ENCODE measurements at places on chromosomes 3 and 15.

DNA sequence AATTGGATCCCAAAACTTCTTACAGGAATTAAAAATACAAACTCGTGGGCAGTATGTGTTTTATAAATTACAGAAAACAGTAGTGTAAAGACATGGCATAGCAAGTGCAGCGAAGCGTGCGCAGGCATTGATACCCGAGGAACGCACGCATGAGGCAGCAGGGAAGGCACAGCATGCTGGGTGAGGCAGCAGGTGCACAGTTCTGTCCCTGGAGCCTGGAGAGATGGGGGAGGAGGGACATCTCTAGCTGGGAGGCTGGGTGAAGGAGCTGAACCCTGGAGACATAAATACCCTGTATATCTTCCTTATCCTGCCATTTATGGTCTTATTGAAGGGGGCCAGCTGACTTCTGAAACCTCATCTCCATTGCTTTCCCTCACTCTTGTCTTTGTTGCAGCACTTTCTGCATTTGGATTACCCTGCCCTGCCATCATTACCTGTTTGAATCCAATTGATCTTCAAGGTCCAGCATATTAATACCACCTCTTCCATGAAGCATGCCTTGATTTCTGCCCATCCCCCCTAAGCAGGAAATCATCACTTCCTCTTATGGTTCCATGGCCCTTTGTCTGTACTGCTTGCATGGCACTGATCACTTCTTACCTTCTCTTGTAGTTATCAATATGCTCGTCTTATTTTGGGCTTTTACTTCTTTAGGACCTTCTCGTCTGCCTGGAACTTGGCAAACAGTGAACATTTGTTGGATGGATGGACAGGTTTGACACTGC, 20.5 kb downstream of the LPP start:
- DNase-seq = no peak

DNA sequence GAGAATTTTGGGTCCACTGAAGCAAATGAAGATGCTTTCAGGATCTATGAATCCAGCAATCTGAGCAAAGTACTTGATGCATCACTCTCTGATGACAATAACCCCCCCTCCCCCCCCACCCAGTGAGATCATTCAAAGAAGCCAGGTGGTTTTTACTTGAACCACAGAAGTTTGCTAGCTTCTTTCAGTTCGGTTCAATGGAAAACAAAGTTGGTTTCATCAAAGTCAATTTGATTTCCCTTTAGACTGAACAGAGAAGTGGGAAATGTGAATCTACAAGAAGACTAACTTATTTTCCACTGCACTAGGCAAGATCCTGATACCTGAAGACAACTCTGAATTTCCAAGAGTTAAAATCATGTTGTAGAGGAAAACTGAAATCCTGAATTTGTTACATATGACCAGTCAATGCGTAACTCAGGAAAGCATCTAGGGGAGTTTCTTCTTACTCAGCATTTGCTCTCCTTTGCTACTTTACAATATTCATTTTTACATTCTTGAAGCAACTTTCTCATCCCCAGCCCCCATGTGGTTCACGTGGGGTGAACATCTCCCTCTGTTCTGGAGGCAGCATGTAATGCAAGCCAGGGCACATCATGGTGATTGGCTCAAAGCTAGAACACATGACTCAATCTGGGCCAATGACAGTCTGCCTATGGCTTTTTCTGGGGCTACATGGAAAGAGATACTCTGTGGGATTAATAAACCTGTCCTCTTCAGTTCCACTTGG, 572.6 kb downstream of the FOXP1 start:
- peak; percentile 18 for DNase-seq

- DNase-seq = no peak
Observed at GRCh38 chr15:65695081-65695480, 73.3 kb downstream of the SLC24A1 start.

DNA sequence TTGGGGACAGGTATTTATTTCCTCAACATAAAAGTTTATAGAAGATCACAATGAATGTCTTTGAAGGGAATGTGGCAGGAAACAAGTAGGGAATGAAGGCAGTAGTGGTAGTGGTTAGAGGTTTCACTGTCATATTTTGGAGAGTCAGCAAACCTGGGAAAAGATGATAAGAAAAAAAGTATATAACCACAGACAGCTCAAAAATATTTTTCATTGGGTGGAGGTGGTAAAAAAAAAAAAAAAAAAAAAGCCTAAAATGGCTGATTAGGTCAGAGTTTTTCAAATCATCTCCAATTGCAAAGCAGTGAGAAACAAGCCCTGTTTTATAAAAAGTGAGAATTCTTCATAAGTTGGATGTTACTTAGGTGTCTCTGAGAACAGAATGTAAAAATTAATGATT, 400.0 kb downstream of the LSAMP start:
- DNase-seq = no peak

DNA sequence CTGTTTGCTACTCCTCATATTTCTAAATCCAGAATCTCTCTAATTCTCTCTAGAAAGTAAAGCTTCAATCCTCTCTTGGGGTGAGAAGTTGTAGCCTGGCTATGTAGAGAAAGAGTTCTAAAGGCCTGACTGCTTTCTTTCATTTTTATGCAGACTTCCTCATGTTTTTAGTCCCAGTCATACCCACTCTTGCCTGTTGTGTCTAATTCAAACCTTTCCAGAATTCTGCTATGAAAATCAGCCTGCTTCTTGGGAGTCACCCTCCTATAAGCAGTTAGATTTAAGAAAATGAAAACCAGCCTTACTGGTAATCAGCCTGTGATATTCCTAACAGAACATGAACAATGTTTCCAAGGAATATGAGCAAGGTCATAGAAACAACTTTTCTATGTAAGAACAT, 14.8 kb upstream of the ZNF639 start:
- DNase-seq = no peak

DNA sequence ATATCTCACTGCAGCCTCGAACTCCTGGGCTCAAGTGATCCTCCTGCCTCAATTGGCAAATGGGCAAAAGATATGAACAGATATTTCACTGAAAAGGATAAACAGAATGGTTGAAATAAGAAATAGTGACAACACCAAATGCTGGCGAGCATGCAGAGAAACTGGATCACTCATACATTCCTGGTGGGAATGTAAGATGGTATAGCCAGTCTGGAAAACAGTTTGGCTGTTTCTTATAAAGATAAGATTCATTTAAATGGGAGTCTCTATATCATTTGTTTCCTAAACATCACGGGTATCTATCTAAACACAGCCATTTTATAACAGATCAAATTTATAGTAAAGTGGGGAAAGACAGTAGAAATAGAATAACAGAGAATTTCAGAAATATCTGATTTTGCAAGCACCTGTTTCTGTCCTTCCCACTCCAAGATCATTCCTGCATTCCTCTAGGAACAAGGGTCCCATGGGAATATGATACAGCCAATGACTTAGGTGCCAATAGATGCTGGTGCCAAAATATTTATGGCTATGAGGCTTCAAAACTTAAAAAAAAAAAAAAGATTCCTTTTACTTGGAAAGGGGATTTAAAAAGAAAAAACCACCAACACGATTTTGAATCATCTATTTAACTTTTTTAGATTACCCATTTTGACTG, 9.9 kb upstream of the TFDP2 start:
- no peak for DNase-seq

DNA sequence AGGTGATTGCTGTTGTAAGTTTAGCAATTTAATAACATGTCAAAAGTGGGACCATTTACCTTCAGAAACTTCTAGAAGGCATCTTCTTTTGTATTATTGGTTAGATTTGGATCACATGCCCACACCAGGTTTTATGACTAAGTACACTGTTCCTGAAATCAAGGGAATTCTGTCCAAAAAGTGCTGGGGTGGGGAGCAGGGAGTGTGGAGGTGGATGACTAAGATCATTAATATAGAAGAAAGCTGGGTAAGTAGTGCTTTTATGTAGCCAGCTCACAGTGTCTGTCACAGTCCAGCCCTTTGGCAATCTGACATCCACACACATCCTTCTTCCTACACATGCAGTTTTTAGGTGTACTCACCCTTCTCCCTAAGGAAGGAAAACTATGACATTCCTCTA, 120.0 kb downstream of the TMCO5A start:
- no peak for DNase-seq

- DNase-seq = no peak
Observed at GRCh38 chr3:171811295-171811912, 1.1 kb upstream of the PLD1 start.

DNA sequence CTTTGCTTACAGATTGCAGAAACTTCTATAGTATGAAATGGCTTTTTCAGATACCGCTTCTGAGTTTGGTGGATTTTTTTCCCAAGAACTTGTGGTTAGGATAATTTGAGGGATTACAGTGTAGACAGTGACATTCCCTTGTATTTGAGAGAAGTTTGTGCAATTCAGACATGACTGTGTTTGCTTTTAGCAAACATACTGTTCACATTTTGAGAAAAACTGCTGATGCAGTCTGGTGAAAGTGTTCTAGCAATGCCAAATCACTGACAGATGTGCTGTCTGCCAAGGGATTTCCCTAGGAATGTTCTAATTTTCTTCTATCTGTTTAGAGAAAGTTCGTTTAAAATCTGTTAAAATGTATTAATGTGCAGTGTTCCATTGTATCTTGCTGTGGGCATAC, 652.6 kb downstream of the FHIT start:
- no peak for DNase-seq

DNA sequence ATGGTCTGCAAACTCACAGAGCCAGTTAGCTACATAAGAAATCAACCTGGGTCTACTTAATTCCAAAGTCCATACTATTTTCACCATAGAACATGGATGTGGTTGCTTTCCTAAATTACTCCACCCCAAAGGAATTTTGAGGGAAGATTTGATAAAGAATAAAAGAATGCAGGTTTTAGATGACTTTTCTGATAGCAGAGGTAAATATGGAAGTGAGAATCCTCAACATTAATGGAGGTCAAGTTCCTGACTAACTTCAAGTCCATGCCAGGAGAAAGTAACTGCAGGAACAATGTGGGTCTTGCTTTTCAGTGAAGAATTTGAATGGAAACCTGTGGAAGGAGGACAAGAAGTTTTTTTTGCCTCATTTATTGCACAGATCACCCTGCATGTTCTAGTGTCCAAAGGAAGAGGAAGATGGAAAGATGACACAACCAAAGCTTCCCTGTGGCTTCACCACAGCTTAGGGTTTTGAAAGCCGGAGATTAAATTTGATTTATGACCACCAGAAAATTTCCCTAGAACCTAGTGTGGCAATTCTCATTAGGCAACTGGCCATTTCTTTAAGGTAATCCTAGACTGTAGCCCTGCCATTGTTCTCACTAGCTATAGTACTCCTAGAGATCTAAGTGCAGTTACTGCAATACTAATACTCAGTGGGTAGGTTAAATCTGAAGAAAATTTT, 429.7 kb downstream of the RAP2B start:
- no peak for DNase-seq

DNA sequence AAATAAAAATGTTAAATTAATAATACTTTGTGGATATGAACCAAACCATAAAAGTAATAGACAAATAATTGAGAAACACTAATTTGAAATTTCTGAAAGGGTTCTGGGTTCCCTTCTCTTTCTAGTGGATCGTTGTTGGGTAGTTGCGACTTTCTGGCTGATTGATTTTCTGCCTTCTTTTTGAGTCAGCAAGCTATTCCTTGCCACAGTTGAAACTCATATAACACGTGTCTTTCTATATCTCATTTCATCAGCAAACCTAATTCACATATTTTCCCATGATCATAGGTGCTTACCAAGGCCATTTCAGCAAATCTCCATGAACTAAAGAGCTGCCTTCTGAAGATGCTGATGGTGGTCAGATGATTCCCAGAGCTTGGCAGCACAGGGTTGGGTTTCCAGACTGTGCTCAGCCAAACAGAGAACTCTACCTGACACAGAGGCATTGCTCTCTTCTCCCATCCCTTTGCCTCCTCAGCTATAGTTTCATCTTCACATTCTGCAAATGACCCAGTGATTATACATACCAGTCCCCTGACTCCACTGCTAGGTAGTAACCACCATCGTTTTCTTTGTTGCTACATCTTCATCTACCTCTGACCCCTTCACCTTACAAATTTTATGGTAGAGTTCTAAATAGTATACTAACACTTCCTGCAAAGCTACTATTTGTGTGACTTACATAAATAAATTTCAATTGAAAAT, 383.9 kb upstream of the DPH6 start:
- no peak for DNase-seq

DNA sequence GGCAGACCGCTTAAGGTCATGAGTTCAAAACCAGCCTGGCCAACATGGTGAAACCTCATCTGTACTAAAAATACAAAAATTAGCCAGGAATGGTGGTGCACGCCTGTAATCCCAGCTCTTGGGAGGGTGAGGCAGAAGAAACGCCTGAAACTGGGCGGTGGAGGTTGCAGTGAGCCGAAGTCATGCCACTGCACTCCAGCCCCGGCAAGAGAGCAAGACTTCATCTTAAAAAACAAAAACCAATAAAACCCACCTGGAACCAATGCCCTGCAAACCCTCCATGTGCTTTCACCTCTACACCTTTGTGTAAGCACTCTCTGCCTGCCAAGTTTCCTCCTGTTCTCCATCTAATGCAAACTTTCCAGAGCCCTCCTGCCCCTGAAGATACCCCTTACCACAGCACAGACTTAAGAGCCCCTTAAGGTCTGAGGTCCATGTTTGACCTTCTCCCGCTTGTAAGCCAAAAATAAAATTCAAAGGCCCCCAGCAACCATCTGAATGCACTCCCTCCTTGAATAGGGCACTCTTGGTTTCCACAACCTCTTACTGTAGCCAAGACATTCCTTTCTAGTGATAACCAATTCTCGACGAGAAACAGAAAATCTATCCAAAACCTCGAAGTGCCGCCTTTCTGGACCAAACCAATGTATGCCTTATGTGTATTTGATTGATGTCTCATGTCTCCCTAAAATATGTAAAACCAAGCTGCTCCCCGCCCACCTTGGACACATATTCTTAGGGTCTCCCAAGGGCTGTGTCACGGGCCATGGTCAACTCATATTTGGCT, 3.0 kb downstream of the RPL32 start:
- no peak for DNase-seq

DNA sequence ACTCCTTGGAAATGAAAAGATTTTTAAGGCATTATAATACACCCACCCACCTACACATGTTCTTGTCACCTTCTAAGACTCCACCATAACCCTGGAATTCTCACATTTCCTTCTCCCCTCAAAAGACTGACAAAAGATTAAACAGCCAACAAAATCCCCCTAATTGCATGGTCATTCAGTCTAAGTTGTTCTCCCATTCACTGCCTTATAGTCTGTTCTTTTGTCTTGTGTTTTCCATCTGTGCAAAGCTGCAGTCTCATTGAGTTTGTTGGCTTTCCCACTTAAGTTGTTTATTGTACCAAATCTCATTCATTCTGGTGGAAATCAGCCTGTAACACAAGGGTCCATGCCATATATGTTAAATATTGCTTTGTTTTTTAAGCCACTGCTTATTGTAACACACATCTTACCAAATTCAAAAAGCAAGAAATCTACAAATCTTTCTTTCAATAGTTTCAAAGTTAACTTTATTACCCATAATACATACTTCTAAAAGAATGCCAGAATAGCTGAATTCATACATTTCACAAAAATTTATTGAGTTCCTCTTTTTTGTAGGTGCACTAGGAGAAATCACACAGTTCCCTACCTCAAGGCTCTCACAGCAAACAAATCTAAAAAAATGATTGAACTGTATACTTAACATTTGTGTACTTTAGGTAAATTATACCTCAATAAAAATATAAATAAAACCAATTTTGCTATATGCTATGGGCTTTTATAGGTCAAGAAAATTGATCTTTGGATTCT, 2.4 kb upstream of the RCN2 start:
- DNase-seq = no peak
